ENCODE measurements at places on chromosomes 6 and 20. TPM values are rescaled to one million over a fixed set of nuclear protein-coding genes. Genes with fewer than 3 reads are reported as not detected.

DNA sequence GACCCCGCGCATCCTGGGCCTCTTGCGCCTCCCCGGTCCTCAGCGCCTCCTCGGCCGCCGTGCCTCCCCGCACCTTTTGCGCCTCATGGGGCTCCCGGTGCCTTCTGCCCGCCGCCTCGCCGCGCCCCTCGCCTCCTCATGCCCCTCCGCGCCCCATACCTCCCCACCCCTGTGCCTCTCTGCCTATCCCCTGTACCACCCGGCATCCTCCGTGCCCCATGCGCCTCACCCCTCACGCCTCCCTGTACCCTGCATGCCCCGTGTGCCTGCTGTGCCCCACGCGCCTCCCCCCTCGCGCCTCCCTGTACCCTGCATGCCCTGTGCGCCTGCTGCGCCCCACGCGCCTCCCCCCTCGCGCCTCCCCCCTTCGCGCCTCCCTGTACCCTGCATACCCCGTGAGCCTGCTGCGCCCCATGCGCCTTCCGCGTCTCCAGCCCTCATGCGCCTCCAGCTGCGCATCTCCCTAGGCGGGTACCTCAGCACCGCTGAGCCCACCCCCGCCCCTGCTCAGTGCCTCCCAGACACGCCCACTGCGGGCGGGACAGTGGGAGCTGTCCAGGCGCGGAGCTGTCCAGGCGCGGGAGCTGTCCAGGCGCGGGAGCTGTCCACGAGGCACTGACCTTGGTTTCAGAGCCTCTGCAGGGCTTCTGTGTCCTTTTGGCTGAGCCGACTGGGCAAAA lies 37.1 kb downstream of the IGF2R start:
- peak; percentile 43 for DNase-seq

DNA sequence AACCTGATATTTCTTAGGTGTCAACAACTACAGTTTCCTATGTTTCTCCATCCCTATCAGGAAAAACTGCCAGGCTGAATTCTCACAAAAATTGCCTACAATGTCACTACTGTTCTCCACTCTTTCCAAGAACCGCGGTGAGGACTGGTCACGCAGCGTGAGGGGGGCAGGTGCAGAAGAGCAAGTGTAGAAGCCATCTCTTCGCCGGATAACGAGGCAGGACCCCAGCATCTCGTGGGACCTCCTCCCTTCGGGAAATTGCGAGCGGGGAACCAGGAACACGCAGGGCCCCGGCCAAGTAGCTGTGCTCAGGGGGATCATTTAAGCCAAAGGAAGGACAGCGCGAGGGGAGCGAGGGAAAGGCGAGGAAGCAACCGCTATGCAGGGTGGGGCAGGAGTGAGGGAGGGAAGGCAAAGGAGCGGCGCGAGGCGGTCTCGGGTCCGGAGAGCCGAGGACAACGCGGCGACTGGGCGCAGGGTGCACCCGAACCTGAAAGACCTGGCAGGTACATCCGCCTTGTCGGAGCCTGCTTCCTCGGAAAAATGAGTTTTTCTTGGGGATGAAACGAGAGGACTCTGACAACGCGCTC lies 559 bp downstream of the APMAP start:
- peak; percentile 14 for DNase-seq

DNA sequence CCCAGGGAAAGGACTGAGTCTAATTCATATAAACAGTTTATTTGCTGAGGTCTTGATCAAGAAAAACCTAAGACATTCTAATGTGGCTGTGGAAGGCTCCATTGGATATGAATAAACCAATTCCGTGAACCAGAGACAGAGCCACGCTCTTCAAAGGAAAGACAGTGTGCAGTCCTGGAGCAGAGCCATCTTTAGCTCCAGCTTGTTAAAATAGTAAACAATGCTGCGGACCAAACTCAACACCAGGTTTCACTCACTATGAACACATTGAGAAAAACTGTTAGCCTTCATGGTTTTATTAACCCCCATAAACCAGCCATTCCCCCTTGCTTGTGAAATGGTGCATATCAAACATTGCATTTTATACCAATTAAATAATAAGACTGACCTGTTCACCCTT lies 61.9 kb downstream of the COL9A1 start:
- no peak for DNase-seq

DNA sequence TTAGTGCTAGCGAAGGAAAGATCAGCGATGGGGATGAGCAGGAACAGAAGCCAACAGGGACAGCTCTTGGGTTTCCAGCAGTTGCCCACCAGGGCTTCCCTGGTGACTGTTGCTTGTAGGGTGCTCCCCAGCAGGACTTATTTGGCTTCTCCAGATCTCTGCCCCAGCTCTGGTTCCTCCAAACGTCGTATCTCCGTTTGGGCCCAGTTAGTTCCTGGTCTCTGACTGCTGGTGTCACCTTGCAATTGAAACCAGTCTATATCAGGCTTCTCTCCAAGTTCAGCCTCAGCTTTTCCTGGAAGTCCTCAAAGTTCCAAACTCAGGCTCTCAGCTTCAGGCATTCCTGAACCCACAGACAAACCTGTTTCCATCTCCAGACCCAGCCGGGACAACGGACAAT lies 70.8 kb upstream of the NXT1 start:
- DNase-seq, result no peak

CDH22 gene
- not detected for total RNA-seq

Measured in fibroblast of the aortic adventitia (primary cell).